ENCODE measurements at places on chromosomes 6 and 20.

DNA sequence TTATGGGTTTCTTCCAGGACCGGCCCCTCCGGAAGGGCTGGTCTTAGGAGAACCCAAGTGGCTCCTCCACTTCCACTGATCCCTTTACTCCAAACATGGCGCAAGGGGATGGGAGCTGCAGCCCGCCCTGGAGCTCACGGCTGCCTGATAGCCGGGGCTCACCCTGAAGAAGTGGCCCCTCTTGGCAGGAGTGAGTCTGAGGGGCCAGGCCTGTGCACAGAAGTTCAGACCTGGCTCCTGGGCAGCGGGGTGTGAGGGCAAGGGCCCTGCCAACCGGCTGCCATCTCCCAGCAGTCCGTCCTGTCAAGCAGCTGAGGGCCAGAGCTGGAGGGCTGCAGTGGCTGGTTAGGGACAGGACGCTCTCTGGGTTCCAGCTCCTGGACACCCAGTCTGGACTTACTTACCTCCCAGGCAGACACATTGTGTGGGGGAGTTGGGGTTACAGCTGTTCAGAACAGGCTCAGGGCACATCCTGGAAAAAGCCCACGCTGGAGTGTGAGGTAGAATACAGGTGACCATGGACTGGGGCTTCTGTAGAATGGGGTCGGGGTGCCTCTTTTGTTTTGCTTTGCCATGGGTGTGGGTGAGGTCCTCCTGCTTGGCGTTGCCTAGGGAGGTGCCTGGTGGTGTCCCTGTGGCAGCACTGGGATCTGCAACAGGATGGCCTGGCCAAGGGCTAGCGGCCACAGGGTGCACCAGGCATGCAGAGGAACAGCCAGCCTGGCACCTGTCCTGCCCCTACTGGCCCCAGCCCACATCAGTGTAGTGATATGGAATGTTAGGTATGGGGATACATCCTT, 88.4 kb downstream of the ASXL1 start:
- DNase-seq, result no peak

- peak; percentile 20 for DNase-seq
These were observed 1.0 kb downstream of the AFDN start for GRCh38 chr6:167827583-167828324.

DNA sequence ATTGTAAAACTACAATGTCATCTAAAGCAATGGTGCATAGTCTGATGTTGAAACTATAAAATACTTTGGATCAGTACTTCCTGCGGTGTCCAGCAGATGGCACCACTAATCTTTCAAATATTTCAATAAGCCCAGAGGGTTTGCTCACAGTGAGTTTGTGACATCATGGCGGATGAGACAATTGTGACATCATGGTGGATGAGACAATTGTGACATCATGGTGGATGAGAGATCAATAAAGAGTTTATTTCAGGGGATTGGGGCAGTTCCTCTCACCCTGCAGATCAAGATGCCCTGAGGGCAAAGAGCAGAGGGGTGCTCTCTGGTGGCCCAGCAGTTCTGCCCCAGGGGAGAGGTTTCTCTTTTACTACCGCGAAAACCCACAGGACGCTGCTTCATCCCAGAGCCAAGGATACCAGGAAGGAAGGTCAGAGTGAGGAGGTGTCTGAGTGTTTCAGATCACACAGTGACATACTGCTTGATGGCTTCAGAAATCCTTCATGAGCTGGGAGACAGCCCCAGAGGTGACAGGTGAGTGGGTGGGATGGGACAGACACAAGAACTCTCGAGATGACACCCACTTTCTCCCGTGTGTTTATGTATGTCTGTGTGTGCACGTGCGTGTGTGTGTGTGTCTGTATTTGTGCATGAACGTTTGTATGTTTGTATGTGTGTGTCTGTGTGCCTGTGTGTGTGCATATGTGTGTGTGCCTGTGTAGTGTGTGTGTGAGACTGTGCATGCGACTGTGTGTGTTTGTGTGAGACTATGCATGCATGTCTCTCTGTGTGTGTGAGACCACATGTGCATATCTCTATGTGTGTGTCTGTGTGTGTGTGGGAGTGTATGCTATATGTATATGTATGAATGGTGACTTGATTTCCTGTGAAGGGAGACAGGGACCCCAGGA, 7.3 kb upstream of the ULBP2 start:
- DNase-seq, result peak; percentile 57

- DNase-seq, result peak; percentile 75
These were observed 13.5 kb upstream of the RAB5IF start for GRCh38 chr20:36591854-36592641.

DNA sequence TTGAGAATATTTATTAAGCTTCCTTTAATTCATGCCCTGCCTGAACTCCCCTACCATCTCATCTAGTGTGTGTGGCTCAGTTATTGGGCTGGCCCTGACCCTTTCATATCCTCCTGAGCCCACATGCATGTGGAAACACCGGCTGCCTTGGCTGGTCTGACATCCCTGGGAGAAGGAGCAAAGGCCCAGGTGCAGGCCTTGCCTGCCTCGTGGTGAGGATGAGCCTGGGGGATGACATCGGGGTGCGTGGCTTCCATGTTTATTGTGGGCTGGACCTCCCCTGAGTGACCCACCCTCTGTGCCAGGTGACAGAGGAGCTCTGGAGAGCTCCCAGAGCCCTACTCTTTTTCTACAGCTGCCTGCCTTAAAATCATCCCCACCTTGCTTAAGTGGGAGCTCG, 69.1 kb downstream of the FOXA2 start:
- DNase-seq, result no peak

- DNase-seq, result no peak
These were observed 152.7 kb downstream of the VEGFA start for GRCh38 chr6:43922426-43923375.

GRCh38 chr20:45949542-45950329, 15.3 kb downstream of the PCIF1 start:
- no peak for DNase-seq

DNA sequence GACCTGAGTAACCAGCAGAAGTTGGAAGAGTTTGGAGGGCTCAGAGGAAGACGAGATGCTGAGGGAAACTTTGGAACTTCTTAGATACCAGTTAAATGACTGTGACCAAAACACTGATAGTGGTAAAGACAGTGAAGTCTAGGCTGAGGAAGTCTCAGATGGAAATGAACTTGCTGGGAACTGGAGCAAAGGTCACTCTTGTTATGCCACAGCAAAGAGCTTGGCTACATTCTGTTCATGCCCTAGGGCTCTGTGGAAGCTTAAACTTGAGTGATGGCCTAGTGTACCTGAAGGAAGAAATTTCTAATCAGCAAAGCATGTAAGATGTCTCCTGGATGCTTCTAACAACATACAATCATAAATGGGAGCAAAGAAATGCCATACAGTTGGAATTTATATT, 24.7 kb downstream of the WDR27 start:
- DNase-seq, result no peak

- DNase-seq, result no peak
These were observed 36.2 kb upstream of the BAG2 start for GRCh38 chr6:57135885-57136284.

- no peak for DNase-seq
These were observed 34.1 kb downstream of the CDC40 start for GRCh38 chr6:110214338-110214737.

GRCh38 chr20:49979030-49979832, 3.5 kb upstream of the SNAI1 start:
- DNase-seq, result peak; percentile 60

GRCh38 chr20:1924910-1925861, 30.0 kb downstream of the SIRPA start:
- no peak for DNase-seq

GRCh38 chr6:19609972-19610641, 227.1 kb upstream of the ID4 start:
- DNase-seq, result no peak

DNA sequence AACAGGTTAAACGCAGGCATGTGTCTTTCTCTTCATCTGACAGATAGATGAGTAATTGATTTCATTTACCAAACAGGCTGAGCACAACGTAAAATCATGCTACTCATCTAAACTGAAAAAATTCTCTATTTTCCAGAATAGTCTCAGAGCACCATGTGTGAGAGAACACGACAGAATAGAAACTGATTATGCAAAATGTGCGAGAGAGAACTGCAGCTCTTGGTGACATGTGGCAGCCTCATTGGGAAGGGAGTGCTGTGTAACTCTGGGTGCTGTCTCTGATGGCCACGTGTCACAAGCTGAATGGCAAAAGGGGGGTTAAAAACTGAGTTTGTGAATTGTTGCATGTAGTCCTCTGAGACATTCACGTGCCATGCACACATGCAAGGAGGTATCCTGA, 143.7 kb upstream of the ATXN1 start:
- DNase-seq, result no peak

DNA sequence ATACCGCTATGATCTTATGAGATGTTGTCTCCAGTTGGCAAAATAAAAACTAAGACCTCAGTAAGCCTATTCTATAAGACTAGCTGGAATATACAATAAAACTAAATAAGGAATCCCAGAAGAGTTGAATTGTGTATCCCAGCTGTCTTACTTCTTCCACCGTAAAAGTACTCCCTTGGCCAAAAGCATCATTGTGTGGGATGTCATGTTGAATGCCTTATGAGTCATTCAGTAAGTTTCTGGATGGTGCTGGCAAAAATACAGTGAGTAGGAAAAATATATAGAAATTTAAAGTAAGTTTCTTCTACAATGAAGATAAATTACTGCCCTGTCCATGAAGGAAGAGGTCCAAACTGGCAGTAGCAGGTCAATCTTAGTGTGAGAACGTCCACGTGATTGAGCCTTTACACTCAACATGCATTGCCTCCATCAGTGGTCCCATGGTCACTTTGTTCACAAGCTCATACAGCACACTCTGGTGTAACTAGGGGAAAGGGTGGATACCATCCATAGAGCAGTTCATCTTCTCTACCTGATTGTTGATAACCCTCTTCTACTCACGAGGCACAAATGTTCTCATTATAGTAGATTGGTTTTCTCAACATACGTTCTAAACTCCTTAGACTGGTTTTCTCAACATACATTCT, 13.7 kb upstream of the ZNF318 start:
- DNase-seq, result no peak

DNA sequence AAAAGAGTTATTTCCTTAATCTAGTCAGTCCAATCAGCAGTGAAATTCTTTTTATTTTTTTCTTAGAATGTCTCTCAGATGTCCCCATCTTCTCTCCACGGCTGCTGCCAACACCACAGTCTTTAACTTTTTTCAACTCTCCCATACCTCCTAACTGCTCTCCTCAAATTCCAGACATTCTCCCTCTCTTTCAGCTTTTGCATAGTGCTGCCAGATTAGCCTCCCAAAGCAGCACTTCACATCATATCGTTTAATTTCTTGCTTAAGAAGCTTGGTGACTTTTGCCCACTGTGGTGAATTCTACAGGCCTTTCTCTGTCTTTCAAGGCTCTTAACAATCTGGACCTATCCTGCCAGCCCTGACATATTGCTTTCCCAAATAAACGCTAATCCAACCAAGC, 233.4 kb downstream of the UST start:
- no peak for DNase-seq

DNA sequence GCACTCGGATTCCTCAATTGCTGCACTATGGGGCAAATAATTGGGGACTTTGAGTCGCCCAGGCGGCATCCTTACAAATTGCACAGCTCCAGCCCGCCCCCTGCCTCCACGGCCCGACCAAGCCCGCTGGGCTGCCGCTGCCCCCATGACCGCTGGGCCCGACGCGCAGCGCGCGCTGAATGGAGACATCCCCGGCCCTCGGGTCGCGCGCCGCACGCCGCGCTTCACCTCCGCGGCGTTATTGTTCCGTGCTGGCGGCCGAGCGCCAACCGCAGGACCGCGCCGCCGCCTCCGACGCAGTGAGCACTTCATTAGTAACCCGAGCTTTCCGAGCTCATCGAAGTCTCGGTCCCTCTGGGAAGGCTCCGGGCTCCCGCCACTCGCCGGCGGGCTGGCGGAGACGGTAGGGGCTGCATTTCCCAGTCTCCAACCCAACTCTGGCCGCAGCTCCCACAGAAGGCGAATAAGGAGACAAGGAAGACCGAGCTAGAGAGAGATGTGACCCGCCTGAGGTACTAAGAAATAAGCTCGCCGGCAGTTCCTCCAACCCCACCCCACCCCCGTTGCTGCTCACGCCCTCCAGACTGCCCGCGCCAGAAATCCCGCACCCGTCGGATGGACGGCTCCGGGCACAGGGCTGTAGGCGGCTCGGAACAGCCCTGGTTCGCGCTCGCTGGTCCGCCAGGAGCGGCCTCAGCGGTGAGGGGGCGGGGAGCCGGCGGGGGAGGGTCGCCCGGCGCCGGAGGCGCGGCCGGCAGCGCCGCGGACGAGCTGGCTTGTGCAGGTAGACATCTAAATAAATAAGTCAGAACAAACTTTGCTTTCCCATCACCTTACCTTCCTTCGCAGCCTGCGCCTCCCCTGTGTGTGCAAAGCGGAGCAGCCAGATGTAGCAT, 703 bp downstream of the EPHA7 start:
- DNase-seq, result no peak

DNA sequence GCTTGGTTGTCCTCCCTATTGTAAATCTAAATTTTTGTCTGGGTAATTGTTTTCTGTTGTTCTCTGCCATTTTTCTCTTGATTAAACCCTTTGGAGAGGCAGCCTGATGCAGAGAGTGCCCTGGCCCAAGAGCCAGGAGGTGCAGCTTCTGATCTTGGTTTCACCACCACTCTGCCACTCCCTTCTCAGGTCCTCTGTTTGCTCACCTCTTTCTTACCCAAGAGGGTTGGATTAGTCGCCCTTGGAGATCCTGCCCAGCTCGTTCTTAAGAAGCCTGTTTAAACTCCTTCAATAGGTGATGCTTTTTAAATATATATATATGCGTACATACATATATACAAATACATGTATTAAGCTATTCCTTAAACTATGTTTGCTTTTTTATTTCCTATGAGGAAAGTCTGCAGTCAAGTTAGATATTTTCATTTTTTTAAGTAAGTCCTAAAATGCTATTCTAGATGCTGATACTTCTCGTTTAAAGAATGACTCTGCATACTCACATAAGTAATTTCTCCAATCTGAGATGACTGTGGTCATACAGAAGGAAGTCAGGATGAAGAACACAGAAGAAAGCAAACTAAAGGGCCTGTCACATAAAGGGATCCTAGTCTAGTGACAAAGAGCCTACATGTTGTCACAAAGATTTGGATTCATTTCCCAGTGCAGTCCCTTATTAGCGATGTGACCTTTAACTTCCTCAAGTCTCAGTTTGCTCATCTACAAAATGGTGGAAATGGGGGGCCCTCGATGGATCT, 19.9 kb downstream of the TPD52L1 start:
- DNase-seq, result no peak
